ENCODE measurements at places on chromosomes 13 and 19.

DNA sequence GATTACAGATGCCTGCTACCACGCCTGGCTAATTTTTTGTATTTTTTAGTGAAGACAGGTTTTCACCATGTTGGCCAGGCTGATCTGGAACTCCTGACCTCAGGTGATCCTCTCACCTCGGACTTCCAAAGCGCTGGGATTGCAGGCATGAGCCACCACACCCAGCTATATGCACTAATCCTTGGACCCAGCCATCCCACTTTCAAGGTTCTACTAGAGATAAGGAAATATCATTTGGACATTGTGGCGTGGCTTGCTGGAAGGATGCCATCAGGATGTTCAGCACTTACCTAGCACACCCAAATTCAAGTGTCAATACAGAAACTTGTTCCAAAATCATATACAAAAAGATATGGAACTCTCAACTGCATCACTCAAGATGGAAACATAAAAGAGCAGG lies 136.4 kb downstream of the ABCC4 start:
- no peak for DNase-seq

GRCh38 chr19:4578552-4579248 lies 19.2 kb upstream of the SEMA6B start:
- DNase-seq = no peak

DNA sequence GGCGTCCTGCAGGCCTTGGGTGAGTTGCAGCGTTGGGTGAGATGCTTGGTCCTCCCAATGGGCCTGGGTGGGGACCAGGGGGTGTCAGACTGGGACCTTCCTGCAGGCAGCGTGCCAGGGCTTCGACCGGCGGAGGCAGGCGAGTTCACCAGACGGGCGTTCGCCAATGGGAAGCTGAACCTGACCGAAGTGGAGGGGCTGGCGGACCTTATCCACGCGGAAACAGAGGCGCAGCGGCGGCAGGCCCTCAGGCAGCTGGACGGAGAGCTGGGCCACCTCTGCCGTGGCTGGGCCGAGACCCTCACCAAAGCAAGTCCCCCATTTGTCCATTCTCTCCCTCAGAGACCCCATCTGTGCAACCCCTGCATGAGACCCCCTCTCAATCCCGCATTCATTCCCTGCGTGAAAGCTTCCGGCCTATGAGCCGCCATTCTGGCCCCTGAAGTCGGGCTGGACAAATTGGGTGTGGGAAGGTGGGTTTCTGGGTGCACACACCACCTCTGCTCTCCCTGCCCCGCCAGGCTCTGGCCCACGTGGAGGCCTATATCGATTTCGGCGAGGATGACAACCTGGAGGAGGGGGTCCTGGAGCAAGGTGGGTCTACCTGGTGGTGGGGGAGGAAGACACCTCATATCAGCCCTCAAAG lies 1.2 kb downstream of the GTPBP3 start:
- no peak for DNase-seq

- no peak for DNase-seq
Observed at GRCh38 chr19:28880735-28881401, 332.1 kb downstream of the UQCRFS1 start.

DNA sequence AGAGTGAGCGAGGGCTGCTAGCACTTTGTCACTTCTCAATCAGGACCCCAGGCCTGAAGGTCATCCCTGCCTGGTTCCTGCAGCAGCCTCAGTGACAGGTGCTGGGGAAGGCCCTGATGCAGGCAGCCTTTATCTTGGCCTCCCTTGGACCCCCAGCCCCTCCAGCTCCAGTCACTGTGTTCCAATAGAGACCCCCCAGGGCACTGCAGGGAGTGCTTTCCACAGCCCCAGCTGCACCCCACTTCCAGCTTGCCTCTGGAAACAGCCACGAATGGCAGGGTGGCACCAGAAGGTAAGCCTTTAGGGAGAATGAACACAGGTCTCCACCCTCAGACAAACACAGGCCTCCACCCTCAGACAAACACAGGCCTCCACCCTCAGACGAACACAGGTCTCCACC lies 241.6 kb upstream of the SGCG start:
- DNase-seq = no peak

Data from WTC11 (cell line).